ENCODE measurements at places on chromosomes 2 and 18. TPM values are rescaled to one million over a fixed set of nuclear protein-coding genes. Genes with fewer than 3 reads are reported as not detected.
A peak's percentile ranks its signal among the peaks of the same experiment; 100 is the strongest.

The CCDC150 gene
- total RNA-seq = 28.0 TPM

The KCNK3 gene
- total RNA-seq = 0.31 TPM

The CFAP221 gene
- total RNA-seq = 1.5 TPM

The ANKRD30BL gene
- 2.2 TPM for total RNA-seq

The AQP12A gene
- total RNA-seq = not detected

The IMP4 gene
- total RNA-seq = 112 TPM

The RABL2A gene
- total RNA-seq = 17.8 TPM

The SMAD2 gene
- total RNA-seq = 117 TPM

The C2orf80 gene
- total RNA-seq = not detected

DNA sequence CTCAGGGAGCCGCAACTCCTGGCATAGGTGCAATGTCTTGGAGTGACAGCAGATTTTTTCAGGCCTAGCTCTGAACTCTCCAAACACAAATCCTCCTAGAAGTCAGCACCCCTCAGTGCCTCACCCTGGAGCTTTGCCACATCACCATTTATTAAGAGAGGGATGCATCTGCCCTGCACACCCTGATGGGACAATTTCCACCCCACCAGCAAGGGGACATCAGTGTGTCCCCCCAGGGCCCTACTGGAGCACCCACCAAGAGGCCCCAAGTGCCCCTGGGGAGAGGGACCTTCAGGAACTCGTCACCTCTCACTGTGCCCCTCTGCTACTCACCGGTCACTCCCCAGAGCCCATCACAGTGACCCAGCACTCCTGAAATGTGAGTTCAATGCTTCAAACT lies 144.7 kb downstream of the NDUFA10 start:
- H3K36me3 ChIP-seq = no peaks in the 10 kb centered on the region
- H3K27me3 ChIP-seq = no peaks in the 10 kb centered on the region
- no peak overlapping the region for H3K27ac ChIP-seq
- no peak overlapping the region for H3K4me3 ChIP-seq
- H3K4me1 ChIP-seq = no peaks in the 10 kb centered on the region
- DNase-seq = no peak

GRCh38 chr2:98334439-98335078 lies 11.7 kb upstream of the CNGA3 start:
- DNase-seq = peak; percentile 14
- H3K36me3 ChIP-seq = no peaks in the 10 kb centered on the region
- no peak overlapping the region for H3K27ac ChIP-seq
- no peak overlapping the region for H3K4me3 ChIP-seq
- H3K27me3 ChIP-seq = peaks cover 30% of the 10 kb centered on the region
- H3K4me1 ChIP-seq = no peaks in the 10 kb centered on the region

- no peaks in the 10 kb centered on the region for H3K27me3 ChIP-seq
- no peaks in the 10 kb centered on the region for H3K36me3 ChIP-seq
- no peak for DNase-seq
- no peak overlapping the region for H3K4me3 ChIP-seq
These were observed 126.7 kb downstream of the XRCC5 start for GRCh38 chr2:216235896-216236295.

DNA sequence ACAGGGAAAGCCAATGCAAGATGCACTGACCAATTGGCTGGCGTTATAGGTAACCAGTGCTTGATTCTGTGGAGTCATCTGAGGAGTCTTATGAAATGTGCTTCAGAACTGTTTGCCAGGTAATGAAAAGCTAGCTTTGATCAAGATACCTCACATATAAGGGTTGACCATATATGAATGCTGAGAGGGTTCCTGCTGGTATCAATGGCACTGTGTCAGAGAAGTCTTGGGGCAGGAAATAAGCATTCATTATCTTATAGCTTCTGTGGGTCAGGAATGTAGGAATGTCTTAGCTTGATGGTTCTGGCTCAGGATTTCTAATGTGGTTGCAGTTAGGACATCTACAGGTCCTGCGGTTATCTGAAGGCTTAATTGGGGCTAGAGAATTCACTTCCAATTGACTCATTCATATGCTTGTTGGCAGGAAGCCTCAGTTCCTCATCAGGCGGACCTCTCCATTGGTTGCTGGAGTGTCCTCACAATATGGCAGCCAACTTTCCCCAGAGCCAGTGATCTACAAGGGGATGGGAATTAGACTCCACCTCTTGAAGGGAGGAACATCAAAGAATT lies 22.1 kb upstream of the TCF7L1 start:
- no peak for DNase-seq
- no peaks in the 10 kb centered on the region for H3K27me3 ChIP-seq
- no peak overlapping the region for H3K4me3 ChIP-seq
- H3K27ac ChIP-seq = no peak overlapping the region

DNA sequence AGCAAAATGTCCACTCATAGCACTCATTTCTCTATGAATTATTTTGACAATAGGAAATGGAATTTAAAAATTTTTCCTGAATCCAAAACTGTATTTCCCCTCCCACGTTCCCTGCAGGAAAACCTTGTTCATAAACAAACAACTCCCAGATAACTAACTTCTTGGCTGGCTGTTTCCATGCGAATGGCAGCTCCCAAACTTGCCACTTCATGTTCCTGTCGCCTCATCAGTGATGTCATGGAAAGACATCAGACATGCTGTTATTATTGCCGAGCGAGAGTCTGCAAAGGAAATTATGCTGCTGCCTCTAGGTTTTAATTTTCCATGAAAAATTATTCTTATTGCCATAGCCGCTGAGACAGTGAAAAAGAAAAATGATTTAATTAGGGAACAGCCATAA lies 117.0 kb upstream of the RIOK3 start:
- no peaks in the 10 kb centered on the region for H3K4me1 ChIP-seq
- H3K36me3 ChIP-seq = no peaks in the 10 kb centered on the region
- H3K27me3 ChIP-seq = no peaks in the 10 kb centered on the region
- H3K4me3 ChIP-seq = no peak overlapping the region
- no peak overlapping the region for H3K27ac ChIP-seq
- no peak for DNase-seq

DNA sequence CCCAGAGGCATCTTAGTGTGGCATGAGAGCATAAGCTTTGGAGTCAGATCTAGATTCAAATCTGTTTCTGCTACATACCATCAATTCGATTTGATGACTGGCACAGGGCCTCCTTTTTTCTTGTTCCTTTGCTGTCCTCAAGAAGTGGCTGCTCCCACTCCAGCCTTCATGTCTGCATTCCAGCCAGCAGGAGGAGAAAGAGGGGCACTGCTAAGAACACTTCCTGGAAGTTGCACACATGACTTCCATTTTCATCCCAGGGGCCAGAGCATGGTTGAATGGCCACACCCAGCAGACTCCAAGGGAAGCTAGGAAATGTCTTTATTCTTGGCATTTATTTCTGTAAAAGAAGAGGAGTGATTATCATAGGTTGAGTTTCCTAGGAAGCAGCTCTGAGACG lies 50.4 kb downstream of the EML6 start:
- no peak overlapping the region for H3K4me3 ChIP-seq
- DNase-seq = peak; percentile 47
- no peaks in the 10 kb centered on the region for H3K4me1 ChIP-seq
- no peaks in the 10 kb centered on the region for H3K27me3 ChIP-seq
- no peaks in the 10 kb centered on the region for H3K36me3 ChIP-seq
- no peak overlapping the region for H3K27ac ChIP-seq

GRCh38 chr18:53790786-53791185 lies 433.7 kb downstream of the MBD2 start:
- peak; percentile 93 for DNase-seq
- no peak overlapping the region for H3K27ac ChIP-seq

DNA sequence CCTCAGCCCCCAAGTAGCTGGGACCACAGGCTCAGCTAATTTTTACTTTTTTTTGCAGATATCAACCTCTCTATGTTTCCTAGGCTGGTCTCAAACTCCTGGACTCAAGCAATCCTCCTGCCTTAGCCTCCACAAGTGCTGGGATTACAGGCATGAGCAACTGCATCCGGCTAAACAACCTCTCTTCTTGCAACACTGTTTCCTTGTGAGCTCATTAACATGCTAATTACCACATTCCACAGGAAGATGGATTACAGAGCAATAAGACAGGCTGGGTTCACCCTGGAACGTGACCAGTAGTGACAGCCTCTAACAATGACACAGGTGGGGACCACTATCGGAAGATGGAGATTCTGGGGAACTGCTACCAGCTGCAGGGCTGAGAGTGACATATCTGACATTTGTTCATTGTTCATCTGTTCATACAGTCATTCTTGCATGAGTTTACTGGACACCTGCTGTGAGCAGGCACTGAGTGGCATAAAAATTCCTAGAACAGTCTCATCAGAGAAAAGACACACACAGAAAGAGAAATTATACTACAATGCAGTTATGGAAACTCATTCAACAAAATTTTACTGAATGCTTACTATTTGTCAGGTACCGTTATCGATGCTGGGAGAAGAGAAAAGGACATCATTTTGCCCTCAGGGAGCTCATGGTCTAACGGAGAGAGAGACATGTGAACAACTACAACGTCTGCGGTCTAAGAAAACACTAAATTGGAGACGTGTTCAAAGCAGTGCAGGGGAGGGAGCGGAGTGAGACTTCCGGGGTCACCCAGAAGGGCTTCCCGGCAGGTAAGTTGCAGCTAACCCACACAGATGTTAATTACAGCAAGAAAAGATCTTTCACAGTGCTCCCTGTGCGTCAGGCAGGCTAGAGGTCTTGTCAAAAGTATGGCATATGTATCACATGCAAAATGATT lies 37.6 kb downstream of the PROC start:
- no peaks in the 10 kb centered on the region for H3K27me3 ChIP-seq
- H3K4me3 ChIP-seq = no peak overlapping the region
- no peaks in the 10 kb centered on the region for H3K36me3 ChIP-seq
- H3K27ac ChIP-seq = peak overlapping the region; percentile 45
- H3K4me1 ChIP-seq = peaks cover 22% of the 10 kb centered on the region
- DNase-seq = peak; percentile 84

GRCh38 chr2:113038291-113038690 lies 14.4 kb downstream of the IL36B start:
- H3K4me1 ChIP-seq = no peaks in the 10 kb centered on the region
- no peak overlapping the region for H3K27ac ChIP-seq
- no peaks in the 10 kb centered on the region for H3K36me3 ChIP-seq
- peaks cover 12% of the 10 kb centered on the region for H3K27me3 ChIP-seq
- no peak overlapping the region for H3K4me3 ChIP-seq

- no peaks in the 10 kb centered on the region for H3K36me3 ChIP-seq
- peak; percentile 76 for DNase-seq
- H3K4me1 ChIP-seq = no peaks in the 10 kb centered on the region
- H3K27me3 ChIP-seq = no peaks in the 10 kb centered on the region
- H3K4me3 ChIP-seq = no peak overlapping the region
These were observed 15.9 kb upstream of the C1QL2 start for GRCh38 chr2:119174216-119174992.

DNA sequence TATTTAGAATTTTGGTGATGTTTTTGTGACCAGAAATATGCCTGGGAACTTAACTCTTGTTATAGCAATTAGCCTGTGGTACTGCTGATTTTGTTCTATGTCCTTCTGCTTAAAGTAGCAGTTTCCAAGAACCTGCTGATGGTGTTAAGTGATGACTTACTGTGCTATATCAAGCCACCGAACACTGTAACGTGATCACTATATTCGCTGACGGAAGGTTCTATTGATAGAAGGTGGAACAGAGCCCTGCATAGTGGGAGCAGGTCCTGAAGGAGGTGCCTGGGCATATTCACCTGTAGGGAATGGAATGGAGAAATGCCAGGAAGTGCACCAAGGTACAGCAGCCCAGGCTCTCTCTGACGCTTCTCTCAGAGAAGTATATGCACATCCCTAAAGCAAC lies 76.8 kb downstream of the UXS1 start:
- H3K27me3 ChIP-seq = no peaks in the 10 kb centered on the region
- H3K4me3 ChIP-seq = no peak overlapping the region
- H3K36me3 ChIP-seq = no peaks in the 10 kb centered on the region
- no peaks in the 10 kb centered on the region for H3K4me1 ChIP-seq

DNA sequence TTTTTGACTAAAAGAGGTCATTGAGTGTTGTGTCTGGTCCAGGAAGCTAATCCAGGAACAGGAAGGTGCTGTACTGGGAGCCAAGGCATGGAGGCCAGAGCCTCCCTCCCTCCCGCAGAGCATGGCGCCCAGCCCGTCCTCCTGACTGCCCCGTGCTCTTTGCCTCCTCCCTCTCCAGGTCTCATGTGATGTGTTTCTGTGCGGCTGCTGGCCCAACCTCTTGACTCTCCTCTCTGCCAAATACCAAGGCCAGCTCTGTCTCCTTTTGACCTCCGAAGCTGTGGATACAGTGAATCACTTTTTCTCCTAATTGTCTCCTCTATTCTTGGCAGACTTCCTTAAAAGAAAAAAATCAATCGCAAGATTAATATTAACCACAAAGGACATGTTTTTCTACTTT lies 284.1 kb downstream of the PHLPP1 start:
- no peaks in the 10 kb centered on the region for H3K27me3 ChIP-seq
- no peaks in the 10 kb centered on the region for H3K36me3 ChIP-seq
- no peak overlapping the region for H3K27ac ChIP-seq
- H3K4me3 ChIP-seq = no peak overlapping the region
- no peaks in the 10 kb centered on the region for H3K4me1 ChIP-seq

- H3K27me3 ChIP-seq = peaks cover 5% of the 10 kb centered on the region
- no peak overlapping the region for H3K4me3 ChIP-seq
- no peaks in the 10 kb centered on the region for H3K4me1 ChIP-seq
- no peak for DNase-seq
- no peak overlapping the region for H3K27ac ChIP-seq
These were observed 1.4 kb downstream of the SP100 start for GRCh38 chr2:230417436-230417835.

Data from A673 (cell line).